NCI-H2081 (cell line): ENCODE measurements at places on chromosomes 12 and 14.

GRCh38 chr14:75119056-75119455, 7.8 kb downstream of the NEK9 start:
- DNase-seq, result no peak

GRCh38 chr12:54983536-54984101, 943 bp downstream of the TESPA1 start:
- no peak for DNase-seq

DNA sequence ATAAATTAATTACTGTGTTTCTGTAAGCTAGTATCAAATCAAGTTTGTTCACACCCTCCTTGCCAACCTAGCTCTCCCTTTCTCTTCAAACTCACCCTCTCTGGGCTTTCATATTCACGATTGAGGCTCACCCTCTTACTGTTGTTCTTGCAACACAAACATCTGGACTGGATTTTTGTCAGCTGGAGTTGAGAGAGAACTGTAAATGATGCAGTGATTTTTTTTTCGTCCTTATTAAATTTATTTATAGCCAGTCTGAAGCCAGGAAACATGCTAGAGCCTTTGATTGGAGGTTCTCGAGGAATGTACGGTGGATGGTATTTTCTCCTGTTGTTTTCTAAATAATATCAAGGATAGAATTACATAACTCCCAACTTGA, 485.1 kb downstream of the ZFP36L1 start:
- DNase-seq, result no peak

DNA sequence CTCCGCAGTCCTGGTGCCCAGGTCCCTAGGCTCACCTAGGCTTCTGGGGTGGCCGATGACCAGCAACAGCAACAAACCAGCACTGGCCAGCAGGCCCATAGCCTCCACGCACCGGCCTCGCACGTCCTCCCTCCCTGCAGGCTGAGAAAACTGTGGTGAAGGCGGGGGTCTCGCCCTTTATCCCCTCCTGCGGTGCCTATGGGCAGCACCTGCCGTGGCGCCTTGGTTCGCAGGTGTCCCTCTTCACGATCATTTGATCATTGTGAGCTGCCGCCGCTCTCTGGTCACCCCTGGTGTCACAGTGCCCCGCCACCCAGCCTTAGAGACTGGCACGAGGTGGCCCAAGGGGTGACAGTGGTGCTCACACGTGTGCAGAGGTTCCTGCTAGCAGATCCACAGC, at the start of gene OVCH1:
OVCH1 (minus strand) TSS at position 99 of the 400 bp plus-strand sequence; CDS start at position 99, 0 bp downstream.
- DNase-seq, result no peak

- DNase-seq, result no peak
These were observed 31.2 kb upstream of the OTOGL start for GRCh38 chr12:80068173-80068572.

GRCh38 chr14:100839315-100839585, 13.3 kb downstream of the MEG3 start:
- no peak for DNase-seq

DNA sequence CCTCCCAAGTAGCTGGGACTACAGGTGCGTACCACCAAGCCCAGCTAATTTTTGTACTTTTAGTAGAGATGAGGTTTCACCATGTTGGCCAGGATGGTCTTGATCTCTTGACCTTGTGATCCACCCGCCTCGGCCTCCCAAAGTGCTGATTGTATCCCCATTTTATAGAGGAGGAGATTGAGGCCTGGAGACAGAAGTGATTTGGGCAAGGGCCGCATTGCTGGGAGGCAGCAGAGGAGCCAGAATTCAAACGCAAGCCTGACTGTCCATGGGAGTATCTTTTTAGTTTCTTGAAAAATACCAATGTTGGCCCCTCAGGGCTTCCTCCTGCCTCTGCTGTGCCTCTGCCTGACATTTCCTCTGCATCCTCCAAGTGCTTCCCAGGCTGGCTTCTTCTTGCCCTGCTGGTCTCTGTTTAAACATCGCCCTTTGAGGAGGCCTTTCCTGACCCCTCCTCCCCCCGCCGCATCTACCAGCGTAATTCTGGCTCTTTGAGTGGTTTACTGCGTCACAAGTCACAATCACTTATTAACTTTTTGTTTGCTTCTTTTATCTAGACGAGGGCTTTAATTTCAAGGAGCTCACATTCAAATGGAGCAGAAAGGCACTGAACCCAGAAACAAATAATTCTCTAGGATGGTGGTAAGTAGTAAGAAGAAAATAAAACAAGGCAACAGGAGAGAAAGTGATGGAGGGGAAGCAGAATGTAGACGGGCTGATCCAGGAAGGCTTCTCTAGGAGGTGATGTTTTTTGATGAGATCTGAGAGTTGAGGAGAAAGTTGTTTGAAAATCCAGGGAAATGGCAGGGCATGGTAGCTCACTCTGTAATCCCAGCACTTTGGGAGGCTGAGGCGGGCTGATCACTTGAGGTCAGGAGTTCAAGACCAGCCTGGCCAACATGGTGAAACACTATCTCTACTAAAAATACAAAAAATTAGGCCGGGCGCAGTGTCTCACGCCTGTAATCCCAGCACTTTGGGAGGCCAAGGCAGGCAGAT, 91.0 kb upstream of the MED13L start:
- DNase-seq, result no peak

DNA sequence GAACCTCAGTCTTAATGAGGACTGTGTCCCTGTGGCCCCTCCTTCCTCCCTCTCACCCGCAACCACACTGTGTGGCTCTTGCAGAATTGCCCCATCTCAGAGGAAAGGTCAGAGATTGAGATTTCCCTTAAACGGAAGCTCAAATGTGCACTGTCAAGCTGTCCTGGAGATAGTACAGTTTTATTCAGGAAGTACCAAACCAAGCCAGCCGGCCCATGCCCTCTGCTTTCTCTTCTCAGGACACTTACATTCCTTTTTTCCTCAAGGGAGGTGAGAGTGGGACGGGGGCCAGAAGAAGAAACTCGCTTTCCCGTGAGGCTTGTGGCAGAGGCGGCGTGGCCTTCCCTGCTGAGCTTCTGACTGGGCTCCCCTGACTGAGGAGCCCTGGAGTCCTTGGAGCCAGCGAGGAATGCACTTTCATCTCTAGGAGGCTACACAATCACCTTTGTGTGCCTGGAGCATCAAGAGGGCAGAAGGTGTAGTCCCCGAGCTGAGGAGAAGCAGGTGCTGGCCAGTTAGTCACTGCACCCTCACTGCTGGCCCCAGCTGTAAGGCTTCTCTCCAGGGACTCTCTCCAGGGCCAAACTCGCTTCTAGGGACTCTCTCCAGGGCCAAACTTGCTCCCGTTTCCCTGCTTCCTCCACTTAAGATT, 24.1 kb upstream of the ATP2A2 start:
- DNase-seq, result no peak

DNA sequence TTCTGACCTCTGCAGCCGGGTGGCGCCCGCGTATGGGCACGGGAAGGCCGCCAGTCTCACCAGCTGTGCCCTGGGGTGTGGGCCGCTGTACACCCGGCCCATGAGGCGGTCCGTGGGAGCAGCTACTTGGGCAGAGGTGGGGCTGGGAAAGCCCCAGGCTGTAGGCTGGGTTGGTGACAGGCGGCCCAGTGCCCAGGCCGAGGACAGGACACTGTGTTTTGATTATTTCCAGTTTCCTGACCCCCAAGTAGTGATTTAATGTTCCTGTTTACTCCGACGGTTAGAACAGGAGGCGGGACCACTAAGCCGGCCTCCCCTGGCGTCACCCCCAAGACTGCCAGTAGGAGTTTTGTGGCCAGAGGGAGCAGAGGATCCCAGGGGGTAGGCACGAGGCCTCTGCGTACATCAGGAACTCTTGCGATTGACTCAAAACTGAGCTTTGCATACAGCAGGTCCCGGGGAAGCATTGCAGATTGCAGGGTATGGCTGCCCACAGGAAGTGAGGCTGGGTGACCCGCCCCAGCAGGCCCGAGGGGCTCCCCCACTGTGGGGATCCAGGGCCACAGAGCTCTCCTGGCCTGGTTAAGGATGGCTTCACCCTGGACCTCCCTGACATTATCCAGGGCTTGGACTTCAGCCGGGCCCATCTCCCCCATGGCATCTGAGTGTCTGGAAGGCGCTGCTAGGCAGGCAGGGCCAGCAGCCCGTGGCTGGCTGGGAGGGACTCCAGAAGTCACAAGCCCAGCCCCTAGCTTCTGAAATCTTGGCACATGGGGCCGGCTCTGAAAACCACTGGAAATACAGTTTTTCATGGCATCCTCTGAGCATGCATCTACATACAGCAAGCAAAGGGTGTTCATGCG, 42.5 kb upstream of the DIO3 start:
- DNase-seq, result no peak

DNA sequence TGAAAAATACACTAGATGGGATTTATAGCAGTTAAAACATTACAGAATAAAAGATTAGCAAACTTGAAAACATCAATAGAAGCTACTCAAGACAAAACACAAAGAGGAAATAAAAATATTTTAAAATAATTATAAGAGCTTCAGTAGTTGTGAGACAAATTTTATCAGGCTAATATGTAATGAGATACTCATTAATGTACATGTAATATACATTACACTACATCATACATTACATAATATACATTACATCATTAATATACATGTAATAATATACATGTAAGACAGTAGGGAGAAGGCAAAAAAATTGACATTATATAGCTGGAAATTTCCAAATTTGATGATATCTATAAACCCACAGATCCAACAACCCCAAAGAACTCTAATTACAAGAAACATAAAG, 249.4 kb upstream of the HMGA2 start:
- no peak for DNase-seq

GRCh38 chr14:66539034-66539433, 31.1 kb downstream of the GPHN start:
- no peak for DNase-seq

GRCh38 chr12:103819312-103819711, 21.7 kb downstream of the NT5DC3 start:
- no peak for DNase-seq

DNA sequence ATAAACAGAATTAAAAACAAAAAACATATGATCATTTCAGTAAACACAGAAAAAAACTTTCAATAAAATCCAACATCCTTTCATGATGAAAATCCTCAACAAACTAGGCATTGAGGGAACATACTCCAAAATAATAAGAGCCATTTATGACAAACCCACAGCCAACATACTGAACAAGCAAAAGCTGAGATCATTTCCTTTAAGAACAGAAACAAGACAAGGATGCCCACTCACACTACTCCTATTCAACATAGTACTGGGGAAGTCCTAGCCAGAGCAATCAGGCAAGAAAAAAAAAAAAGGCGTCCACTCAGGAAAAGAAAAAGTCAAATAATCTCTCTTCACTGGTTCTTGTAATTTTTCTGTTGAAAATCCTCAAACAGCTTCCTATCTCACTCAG, 30.1 kb downstream of the MRPL42 start:
- no peak for DNase-seq

DNA sequence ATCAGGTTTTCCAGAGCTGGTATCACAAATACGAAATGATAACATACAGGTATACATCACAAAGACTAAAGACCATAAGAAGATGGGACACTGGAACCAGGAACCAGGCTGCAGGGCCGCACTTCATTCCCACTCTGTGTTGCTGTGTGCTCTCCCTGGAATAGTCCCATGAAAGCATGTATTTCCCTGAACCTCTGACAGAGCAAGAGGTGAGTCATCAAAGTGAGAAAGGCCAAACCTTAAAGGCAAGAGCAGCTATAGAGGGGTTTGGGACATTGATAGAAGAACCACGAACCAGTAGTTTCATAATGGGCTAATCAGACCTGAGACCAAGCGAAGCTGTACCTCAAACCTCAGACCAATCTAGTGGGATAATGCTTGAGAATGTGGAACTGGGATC, 283.0 kb upstream of the PRKD1 start:
- no peak for DNase-seq
